Activated CD8-positive, alpha-beta memory T cell treated with anti-CD3 and anti-CD28 coated beads for 4 hours (primary cell): ENCODE measurements at places on chromosomes 6 and 20.

- no peak for DNase-seq
Observed at GRCh38 chr20:19735446-19735845, 22.6 kb upstream of the RIN2 start.

GRCh38 chr20:12012241-12013222 is 94.8 kb downstream of the BTBD3 start:
- DNase-seq = no peak

DNA sequence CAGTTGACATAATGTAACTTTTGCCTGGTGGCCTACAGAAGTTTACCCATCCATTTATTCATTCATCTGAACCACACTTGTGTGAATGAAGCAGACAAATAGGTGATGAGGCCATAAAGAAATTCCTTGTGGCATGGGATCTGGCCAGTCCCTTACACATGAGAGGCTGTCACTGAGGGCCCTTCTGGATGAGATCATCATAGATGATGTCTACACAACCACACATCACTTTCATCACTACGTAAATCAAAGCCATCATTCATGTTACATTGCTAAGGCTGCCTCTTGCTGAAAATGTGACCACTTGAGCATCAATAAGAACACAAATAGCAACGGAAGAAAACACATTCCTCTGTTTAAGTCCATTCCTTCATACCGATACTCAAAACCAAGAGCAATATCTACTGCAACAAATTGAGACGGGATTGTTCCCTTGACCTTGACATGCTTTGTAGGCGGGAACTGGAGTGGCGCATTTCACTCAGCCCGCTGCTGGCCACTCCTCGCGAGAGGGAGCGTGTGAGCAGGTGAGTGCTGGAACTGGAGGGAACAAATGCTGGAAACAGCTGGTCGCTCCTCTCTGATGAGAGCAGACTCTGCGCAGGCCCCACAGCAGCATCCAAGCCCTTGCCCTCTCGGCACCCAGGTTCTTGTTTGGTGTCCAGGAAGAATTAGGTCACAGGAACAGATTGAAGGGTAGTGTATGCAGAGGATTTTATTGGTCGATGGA is 49.3 kb downstream of the FAM50B start:
- no peak for DNase-seq

DNA sequence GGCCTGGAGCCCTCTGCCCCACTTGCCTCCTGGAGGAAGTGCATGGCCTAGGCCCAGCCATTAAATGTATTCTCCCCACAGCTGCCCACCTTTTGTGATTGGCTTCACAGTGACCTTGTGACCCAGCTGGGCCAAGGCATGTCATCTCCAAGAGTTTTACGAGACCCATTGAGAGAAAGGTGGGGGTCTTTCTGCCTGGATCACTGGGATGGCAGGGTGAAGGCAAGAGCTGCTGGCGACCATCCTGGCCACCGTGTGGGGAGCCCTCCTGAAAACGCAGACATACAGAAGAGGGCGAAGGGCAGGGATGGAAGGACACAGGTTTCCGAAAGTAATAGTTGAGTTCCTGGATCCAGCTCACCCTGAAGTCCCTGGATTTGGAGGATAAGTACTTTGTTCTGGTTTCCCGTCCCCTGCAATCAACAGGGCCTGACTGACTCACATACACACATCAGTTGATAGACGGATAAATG is 12.3 kb upstream of the SPO11 start:
- DNase-seq = no peak

DNA sequence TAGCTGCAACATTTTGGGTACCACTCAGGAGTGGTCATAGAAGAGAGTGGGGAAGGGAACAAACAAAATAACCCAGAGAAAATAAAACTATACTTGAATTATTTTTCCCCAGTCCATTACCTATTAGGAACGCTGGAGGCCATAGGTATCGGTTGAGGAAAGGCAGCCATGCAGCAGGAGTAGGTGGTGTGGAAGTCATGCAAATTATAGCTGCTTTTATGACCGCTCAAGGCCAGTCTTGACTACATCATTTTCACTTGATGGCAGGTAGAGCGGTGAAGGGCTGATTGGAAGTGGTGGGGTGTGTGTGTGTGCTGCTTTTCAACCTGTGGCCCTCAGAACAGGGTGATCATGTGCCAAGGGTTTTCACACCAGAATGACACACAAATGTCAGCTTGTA is 36.5 kb upstream of the KIF13A start:
- no peak for DNase-seq

DNA sequence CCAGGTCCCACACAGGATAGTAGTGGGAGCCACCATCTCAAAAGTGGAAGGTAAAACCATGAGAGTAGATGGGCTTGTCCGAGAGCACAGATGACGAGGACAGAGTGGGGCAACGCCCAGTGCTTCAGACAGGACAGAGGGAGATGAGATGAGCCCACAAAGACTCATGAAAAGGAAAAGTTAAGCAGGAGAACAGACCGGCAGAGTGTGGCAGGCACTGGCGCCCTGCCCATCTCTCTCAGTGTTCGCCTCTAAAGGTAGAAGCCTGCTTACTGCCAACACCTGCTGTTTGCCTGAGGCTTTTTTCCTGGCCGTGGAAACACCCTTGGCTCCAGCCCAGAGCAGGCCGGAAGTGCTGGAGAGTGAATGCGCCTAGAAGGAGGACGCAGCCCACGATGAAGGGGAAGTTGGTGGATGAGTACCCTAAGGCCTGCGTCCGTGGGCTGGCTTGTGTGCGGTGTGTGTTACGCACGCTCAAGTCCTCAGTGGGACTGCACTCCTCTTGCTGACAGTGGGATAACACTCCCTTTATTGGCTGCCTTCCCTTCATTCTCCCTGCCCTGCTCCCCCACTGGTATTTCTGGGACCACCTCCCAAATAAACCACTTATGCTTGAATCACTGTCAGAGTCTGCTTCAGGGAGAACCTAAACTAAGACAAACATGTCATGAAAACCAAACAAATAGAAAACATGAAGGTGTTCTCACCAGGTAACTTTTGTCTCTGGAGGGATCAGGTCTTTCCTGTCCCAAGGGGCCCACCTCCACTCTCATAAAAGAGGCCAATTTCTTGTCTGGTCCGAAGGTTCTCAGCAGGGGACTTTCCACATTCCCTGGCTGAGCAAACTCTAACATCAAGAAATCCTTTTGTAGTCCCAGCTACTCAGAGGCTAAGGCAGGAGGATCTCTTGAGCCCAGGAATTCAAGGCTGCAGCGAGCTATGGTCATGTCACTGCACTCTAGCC is 9.1 kb upstream of the FOXP4 start:
- DNase-seq = no peak

- no peak for DNase-seq
Observed at GRCh38 chr6:88519301-88520016, 353.3 kb upstream of the CNR1 start.

DNA sequence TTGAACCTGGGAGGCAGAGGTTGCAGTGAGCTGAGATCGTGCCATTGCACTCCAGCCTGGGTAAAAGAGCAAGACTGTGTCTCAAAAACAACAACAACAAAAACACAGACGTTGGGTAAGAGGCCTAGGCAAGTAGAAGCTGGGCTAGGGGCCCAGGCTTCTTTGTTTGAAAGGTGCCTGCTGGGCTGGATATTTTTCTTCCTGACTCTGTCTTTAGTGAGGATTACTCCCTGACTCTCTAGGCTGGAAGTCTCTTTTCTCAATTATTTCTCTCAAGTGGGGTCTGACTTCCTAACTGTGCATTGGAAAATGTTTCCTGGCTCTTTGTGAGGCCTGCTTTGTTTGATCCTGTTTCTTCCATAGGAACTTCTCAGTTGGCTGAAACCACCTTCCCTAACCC is 76.5 kb upstream of the DTNBP1 start:
- no peak for DNase-seq

DNA sequence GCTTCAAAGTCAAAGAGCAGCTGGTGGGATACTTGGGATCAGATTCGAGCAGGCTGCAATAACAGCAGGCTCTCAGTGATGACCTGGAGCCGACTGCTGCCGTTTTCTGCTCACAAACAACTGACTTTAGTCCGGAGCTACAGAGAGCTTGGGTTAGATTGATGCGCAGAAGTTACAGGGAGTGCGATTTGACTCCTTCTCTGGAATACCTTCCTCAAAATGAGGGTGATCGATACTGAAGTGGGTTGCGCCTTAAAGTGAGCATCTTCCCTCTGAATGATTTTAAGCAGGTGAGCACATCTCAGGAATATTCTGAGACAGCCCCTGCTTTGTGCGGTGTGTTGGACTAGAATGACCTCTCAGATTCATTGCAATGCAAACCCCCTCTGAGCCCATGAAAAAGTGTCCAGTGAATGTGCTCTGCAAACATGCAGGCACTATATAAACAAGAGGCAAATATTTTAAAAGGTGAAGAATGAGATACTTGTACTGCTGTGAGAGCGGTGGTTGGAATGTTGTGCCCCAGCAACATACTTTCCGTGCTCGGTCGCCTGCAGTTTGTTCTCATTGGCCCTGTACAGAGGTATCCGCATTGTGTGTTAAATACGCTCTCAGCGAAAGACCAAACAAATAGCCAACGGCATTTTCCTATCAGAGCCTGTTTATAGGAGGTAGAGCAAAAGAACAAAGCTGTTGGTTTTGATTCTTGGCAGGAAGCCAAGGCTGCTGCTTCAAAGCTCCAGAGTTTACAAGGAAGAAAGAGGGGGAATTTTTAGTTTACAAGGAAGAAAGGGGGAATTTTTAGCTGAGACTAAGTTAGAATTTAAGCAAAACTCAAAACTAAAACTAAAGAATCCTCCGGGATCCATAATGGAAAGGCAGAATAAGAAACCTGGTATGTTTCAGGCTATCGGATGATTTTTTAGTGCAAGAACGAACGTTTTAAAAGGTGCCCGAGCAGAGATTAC is 67.7 kb downstream of the PHACTR2 start:
- no peak for DNase-seq

GRCh38 chr20:37688093-37688492 is 5.7 kb upstream of the CTNNBL1 start:
- DNase-seq = no peak

DNA sequence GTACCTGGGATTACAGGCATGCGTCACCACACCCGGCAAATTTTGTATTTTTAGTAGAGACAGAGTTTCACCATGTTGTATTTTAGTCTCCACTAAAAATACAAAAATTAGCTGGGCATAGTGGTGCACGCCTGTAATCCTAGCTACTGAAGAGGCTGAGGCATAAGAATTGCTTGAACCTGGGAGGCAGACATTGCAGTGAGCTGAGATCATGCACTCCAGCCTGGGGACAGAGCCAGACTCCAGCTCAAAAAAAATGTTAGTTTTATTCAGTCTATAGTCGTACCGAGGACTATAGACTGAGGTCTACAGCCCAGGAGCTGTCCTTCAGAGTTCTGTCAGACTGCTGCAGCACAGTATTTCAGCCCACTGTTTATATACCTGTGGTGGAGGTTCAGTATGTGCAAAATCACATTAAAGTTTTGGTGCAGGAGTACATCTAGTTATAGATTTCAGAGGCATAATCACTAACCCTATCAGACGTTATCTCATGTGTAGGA is 3.6 kb upstream of the CASP8AP2 start:
- DNase-seq = no peak

DNA sequence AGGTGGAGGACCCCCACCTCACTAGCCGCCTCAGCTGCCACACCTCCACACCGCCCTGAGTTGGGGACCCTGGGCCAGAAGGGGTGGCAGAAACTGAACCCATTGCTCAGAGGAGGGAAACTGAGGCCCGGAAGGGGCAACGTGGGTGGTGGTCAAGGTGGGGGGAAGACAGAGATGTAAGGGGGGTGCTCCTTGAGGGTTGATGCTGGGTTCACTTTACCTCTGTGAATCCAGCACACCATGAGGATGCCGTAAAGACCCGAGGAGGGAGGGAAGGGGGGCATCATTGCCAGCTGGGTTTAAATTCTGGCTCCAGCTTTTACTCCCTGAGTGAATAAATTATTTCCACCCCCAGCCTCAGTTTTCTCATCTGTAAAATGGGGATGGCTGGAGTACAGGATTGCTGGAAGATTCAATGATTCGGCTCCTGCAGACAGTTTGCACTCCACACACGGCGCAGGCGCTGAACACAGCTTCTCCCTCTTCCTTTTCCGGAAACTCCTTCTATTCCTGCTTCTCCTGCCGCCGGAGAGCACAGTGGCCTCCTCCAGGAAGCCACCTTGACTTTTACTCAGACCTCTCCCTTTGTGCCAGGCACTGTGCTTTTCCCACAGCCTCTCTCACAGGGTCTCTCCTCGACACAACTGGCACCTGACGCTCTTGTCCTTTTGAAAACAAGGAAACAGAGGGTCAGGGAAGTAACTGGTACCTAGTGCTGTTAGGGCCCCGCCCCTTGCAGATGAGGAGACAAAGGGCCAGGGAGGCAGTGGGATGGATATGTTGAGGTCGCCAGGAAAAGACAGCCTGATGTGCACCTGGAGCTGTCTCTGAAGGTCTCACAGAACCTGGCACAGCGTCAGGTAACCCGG is 59.4 kb downstream of the UBE2V1 start:
- no peak for DNase-seq

DNA sequence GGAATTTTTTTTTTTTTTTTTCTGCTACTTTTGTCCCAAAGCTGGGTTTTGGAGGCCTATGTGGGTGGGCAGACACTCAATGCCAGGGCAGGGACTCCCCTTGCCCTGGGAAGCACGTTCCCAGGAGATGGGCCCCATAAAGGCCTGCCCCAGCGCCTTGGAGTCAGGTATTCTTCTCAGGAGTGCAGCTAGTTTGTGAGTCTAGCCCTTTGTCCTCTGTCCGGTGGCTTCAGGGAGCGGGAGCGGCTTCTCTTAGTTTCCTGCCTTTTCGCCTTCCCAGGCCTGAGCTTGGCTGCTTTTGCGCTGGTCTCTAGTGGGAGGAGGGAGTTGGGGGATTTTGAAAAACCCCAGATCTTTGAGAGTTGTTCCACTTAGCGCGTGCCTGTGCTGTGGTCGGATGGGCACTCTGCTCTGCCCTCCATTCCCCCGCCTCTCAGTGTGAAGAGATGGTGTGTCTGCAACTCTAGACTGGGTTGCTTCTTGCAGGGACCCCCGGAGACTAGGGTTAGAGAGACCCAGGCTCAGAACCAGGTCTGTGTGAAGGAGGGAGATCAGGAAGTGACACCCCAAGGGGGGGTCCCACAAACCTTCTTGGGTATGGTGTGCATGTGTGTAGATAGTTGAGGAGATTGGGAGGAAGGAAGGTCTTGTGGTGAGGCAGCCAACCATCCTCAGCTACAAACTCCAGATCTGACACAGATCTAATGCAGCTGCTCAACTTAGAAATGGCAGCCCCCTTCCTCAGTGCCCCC is 1.3 kb downstream of the PLCG1 start:
- DNase-seq = no peak

DNA sequence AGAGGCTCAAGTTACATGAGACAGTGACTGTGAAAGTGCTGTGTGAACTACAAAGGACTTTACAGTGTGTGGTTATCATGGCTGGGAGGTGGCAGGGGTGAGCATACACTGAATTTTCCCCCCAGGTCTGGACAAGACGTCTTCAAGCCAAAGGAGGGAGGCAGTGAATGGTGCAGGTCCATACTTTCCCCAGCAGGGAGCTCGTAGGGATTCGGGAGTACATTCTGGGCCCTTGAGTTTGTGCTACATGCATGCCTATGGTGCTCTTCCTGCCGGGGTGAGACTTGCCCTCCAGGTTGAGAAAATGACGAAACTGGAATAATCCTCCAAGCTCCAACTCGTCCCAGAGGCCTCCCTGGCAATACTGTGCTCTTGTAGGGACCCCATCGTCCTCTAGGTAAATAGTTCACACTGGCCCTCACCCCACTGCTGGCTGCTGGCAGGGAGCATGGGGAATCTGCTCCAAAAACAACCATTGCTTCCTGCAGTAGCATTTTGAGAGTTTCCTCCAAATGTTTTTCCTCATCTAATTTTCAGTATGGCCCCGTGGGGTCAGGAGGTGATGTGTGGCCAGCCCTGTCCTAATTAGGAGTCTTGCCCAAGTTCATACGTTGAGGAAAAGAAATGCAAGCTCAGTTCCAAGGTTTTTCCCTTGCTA is 57.6 kb downstream of the ZNF831 start:
- no peak for DNase-seq
